CD4-positive, alpha-beta T cell treated with Interleukin-2 at 100 ng/mL for 4 hours (primary cell): ENCODE measurements at places on chromosomes 7 and 10.

DNA sequence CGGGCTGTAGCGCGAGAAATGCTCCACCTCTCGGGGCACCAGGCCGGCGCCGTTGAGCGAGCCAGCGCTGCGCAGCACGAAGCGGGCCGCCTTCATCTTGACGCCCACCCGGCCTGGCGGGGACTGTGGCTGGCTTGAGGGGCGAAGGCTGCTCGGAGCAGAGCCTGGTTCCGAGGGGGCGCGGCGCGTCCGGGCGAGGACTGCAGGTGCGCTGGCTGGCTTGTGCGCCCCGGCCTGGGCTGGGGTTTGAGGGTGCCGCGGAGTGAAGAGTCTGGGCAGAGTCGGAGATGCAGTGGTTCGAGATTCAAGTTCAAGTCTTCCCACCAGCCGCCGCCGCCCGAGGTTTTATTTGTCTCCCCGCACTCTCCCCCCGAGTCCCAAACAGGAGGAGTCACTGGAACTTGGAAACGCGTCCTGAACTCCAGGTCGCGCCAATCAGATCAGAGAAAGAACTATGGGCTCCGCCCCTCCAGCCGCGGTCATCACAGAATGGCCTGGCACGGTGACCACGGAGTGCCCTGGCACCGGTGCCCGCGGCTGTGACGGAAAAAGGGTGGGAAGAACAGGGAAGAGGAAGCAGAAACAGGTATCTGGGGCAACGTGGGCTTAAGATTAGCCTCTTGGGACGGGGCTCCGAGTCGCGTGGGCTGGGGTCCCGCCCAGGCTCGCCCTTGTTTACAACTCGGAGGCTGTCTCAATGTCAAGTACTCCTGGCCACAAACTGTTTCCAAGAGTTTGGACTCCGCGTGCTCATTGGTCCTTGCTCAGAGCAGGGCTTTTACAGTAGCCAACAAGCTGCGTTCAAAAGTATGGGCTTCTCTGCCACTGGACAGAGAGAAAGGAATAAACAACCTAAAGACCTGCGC lies at the start of gene PDK4:
PDK4 (minus strand) TSS at position 319 of the 866 bp plus-strand sequence; CDS start at position 96, 223 bp downstream.
- no peak for DNase-seq

DNA sequence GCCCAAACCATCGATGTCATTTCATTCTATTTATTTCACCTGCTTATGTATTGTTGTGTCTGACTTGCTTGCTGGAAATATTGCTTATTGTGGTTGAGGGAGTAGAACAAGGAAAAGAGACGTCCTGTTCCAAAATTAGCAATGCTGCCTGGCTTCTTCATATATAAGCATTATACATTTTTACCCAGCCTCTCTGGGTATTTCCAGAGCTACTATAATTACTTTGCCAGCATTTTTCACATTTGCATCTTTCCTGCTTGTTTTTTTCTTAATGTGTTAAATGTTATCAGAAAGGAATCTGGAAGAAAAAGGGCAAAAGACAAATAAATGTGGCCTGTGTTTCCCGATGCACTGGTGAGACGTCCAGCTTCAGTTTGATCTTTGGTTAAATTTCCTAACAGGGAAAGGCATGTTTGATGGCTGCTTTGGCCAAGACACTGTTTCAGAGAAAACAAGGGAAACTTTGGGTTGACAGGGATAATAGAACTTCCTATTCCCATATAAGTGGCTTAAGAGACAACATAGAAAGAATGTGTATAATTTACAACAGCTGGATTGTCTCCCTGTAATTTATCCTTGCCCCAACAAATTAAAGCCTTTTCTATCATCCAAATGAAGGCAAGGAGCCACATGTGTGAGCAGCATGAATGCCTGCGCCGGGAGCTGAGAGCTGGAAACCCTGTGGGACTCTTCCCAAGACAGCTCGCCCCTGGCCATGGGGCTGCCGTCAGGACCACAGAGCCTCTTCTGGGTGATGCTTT lies 671.1 kb upstream of the CELF2 start:
- DNase-seq: no peak

GRCh38 chr7:53642361-53642760 lies 606.9 kb downstream of the POM121L12 start:
- DNase-seq: no peak

GRCh38 chr7:47304727-47305719 lies 276.9 kb downstream of the TNS3 start:
- DNase-seq: no peak

DNA sequence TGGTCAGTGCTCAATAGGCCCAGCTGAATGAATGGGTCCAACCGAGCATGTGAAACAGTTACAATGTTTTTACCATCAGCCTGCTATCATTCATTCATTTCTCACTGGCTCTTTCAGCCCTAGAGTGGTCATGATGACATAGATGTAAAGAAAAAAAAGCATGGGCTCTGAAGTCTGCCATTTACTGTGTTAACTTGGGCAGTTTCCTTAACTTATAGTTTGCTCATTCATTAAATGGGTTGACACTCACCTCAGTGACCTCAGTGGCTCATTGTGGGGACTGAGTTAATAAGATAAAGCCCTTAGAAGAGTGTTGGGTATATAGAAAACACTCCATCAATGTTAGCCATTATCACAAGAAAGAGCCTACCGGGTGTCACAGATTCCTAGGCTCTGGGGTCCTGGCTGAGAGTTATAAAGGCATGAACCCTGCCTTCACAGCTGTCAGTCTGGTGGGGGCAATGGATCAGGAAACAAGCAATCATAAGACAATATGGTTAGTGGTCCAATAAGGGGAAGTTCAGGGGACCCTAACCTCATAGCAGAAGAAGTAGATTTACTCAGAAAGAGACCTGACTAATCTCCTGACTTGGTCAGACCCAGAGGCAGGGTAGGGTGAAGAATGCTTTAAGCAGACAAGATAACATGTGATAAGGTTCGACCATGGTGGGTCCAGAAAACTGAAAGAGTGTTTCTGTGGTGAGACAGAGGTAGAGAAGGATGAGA lies 29.7 kb upstream of the GPAM start:
- no peak for DNase-seq

DNA sequence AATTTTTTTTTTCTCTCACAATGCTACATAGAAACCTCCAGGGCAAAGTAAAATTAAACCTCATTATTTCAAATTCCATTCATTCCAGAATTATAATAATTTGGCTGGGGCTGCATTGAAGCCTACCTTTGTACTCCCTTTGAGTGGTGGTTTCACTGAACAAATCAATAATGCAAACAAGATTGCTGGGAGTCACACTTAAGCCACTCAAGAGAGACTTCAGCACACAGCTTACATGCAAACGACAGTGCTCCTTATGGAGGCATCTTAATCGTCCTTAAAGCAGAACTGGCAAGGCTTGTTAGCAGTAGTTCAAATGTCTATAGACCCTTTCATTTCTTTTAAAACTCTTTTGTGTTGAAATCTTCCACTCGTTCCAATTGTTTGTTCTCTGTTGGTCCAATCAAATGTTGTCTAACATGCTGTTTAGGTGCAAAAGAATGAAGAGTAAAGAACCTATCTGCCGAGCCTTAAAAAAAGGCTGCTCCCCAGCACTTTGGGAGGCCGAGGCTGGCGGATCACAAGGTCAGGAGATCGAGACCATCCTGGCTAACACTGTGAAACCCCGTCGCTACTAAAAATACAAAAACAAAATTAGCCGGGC lies 294.9 kb downstream of the FGFR2 start:
- no peak for DNase-seq
